ENCODE measurements at places on chromosomes 7 and 10.

- no peak for DNase-seq
Measured at GRCh38 chr7:134440067-134440466, 18.8 kb downstream of the AKR1B1 start.

DNA sequence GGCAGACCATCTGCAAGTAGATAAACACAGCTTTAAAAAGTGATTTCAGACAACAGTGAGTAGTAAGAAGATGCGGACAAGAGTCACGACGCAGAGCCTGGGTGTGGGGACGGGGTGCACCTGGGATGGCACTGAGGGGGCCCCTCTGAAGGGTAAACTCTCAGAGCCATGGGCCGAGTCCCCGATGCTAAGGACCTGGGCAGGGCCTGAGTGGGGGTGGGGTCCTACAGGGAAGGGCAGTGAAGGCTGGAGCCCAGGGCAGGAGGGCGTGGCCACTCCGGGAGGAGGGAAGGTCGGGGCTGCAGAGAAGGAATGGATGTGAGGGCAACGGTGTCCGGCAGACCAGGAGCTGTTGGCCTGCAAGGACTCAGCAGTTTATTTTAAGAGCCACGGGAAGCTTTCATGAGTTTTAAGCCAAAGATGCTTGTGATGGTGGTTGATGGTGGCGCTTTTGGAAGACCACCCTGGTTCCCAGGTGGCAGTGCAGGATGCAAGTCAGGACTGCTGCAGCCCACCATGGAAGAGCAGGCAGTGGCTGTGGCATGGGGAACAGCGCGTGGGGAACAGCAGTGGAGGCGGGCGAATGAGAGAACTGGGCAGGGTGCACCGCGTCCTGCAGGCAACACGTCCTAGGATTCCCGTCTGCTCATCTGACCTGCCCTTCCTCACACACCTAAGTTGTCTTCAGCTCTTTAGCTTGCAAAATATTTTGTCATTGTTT, 296.8 kb downstream of the DNAJB6 start:
- DNase-seq = no peak

GRCh38 chr10:94413361-94413760, 11.0 kb downstream of the TBC1D12 start:
- DNase-seq = no peak

- no peak for DNase-seq
Measured at GRCh38 chr10:69009360-69009759, 20.8 kb downstream of the KIFBP start.

DNA sequence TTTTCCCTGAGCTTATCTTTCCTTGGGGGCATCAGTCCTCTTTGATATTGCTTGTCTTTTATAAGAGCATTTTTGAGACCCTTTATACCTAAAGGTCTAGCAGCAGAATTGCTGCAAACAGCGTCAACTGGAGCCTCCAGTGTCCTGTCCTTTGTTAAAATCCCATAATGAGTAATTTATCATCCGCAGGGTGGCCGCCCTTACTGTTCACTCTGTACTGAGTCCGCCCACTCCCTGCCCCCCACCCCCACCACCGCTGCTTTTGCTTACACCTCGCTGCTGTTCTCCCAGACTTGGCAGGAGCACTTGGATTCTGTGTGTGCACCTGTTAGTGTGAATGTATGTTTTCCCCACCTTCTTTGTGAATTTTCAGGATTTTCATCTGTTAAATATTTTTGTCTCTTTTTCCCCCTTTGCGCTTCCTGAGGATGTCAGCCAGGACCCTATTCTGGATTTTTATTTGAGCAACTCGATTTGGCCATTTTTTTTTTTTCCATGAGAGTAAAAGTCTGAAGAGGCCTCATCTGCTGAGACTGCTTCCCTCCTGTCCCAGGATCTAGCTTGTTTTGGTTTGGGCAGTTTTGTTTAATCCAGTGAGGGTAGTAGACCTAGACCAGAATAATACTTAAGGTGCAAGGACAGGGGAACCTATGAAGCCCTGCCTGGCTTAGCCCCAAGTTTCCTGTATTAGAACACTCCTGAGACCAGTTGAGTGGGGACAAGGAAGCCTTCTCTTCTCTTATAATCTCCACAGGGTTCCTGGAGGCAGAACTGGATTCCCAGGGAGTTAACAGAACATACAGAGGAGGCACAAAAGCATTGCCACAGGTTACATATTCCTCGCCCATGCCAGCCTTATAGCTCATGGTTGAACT, 8.2 kb downstream of the AGFG2 start:
- DNase-seq = no peak

Measured in NCI-H1436 (cell line).